Naive thymus-derived CD8-positive, alpha-beta T cell (primary cell): ENCODE measurements at places on chromosomes 3 and 15.

GRCh38 chr15:52228921-52229320, 37.7 kb upstream of the GNB5 start:
- no peak for DNase-seq

GRCh38 chr3:5202222-5202621, 14.7 kb downstream of the EDEM1 start:
- DNase-seq = no peak

GRCh38 chr3:30324587-30324986, 281.8 kb upstream of the TGFBR2 start:
- DNase-seq = no peak

DNA sequence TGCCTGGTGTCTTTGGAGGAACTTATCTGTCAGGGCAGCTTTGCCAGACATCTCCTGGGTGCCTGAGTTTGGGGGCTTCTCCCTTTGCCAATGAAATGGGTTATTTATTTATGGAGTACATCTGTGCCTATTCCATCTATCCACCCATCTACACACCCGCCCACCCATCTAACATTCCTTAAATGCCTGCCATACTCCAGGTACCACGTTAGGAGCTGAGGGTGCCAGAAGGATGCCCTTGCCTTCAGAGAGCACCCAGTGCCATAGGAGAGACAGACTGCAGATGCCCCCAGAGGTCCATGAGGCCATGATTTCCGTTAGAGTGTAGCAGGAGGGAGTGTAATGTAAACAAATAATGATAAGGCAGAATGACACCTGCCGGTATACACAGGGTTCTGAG, 21.8 kb upstream of the KIF23 start:
- no peak for DNase-seq
